ENCODE measurements at places on chromosomes 2 and 18. TPM values are rescaled to one million over a fixed set of nuclear protein-coding genes. Genes with fewer than 3 reads are reported as not detected.

RASGRP3 gene
- 49.1 TPM for total RNA-seq

CREB1 gene
- total RNA-seq, result 30.8 TPM

FAM117B gene
- total RNA-seq, result 2.1 TPM

AQP12B gene
- not detected for total RNA-seq

SH2D6 gene
- total RNA-seq, result not detected

EMILIN2 gene
- 23.0 TPM for total RNA-seq

SLC5A7 gene
- under 0.01 TPM for total RNA-seq
